ENCODE measurements at places on chromosomes 6 and 20. TPM values are rescaled to one million over a fixed set of nuclear protein-coding genes. Genes with fewer than 3 reads are reported as not detected.

- no peak for DNase-seq
Observed at GRCh38 chr20:48411919-48412522, 415.8 kb downstream of the PREX1 start.

DNA sequence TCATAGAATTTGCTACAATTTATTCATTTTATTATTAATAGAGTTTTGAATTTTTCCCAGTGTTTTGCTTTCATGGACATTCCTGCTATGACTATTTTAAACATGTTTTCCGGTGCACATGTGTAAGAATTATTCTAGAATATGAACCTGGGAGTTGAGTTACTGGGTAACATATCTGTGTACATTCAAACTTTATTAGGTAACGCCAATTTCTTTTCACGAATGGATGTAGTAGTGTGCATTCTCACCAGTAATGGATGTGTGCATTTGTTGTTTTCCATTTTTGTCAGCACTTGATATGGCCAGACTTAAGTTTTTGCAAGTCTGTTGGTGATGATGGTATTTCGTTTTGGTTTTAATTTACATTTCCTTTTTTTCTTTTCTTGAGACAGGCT, 118.8 kb downstream of the CDKAL1 start:
- no peak for DNase-seq

DNA sequence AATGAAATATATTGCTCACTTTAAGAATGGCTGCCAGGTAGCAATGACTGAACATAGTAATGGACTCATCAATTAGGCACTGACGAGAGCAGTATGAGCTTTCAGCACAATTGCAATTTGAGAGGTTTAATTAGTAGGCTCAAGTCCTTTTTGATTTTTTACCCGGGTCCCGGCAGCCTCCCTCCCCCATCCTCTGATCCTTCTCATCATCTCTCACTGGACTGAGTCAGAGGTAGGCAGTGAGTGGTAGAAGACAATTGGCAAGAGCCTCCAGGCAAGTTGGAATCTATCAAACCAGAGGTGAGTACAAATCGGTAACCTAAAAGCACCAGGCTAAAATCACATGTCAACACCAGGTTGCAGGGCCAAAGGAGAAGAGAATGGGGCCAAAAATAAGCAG, 107.9 kb downstream of the DCDC2 start:
- no peak for DNase-seq

DNA sequence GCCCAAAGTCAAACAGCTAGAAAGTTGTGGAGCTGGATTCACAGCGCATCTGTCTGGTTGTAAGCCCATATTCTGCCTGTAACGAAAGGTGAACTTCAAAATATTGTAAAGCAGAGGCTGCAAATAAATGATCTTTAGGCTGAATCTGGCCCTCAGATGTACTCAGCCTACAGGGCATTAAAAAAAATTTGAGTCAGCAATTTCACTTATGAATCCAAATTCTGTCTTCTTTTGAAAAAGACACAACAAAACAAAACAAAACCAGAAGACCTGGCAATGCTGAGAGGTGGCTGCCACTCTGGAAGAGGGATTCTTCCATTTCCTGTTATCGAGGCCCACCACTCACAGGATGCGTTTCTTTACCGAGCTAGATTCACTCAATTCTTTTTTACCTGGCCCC, 7.1 kb downstream of the LAMA4 start:
- no peak for DNase-seq

DNA sequence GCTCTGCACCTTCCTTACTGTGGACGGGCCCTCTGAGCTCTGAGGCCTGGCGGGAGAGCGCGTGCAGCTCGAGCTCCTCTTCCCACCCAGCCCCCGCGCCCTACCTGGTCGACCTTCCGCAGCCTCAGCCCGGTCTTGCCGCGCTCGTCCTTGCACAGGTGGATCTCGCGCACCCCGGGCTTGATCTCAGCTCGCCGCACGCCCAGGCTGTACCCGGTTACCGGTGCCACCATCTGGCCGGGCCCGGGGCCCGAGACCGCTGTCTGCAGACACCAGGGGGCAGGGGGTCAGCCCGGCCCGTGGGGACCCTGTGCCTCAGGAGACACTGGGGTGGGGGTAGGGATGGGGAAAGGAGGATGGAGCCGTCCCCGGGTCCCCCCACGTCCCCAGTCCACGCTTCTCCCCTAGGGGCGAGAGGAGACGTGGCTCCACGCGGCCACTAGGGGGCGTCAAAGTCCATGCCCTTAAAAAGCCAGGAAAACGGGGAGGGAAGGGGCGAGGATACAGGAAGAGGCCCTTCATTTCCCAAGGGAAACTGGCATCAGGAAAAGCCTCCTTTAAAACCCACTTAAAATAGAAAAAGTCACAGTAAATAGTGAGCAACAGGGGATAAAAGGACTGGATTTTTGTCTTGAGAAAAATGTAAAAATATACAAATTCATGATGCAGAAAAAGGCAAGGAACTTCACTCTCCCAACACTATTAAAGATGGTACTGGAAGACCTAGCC, 15.5 kb downstream of the SDCBP2 start:
- DNase-seq: peak; percentile 78

DNA sequence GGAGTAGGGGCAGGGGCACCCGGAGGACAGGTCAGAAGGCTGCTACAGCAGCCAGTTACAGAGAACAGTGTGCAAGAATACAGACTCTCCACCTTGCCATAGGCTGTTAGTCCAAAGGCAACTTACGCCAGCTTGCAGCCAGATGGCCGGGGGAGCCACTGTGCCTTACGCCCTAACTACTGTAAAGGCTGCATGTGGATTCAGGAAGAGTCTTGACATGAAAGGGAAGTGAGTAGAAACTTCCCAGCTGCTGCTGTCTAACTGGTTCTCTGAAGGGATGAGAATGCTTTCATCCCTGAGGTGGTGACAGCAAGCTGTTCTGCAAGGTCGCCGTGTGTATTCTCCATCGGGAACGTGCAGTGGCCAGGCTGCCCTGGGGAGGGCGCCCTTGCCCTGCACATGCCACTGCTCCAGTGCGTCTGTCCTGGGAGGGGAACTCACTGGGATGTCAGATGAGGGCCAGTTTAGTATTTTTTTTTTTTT, 46.1 kb downstream of the LYRM4 start:
- DNase-seq: peak; percentile 27

GRCh38 chr20:41173791-41174341, 36.5 kb downstream of the PLCG1 start:
- peak; percentile 15 for DNase-seq

Gene KHDRBS2
- 1.2 TPM for total RNA-seq

Gene STMND1
- 1.8 TPM for total RNA-seq

Gene LAMA4
- 35.1 TPM for total RNA-seq

Gene EFCAB8
- 0.11 TPM for total RNA-seq

Gene AURKA
- total RNA-seq: 62.4 TPM
